Ureter (tissue), 1 donor: ENCODE measurements at places on chromosomes 4 and X. TPM values are rescaled to one million over a fixed set of nuclear protein-coding genes. Genes with fewer than 3 reads are reported as not detected.

Gene TMSB15C
- total RNA-seq: 1.4 TPM

Gene SLC9B1
- 1.8 TPM for total RNA-seq

Gene RXFP1
- 0.10 TPM for total RNA-seq

Gene PDLIM3
- total RNA-seq: 127 TPM

DNA sequence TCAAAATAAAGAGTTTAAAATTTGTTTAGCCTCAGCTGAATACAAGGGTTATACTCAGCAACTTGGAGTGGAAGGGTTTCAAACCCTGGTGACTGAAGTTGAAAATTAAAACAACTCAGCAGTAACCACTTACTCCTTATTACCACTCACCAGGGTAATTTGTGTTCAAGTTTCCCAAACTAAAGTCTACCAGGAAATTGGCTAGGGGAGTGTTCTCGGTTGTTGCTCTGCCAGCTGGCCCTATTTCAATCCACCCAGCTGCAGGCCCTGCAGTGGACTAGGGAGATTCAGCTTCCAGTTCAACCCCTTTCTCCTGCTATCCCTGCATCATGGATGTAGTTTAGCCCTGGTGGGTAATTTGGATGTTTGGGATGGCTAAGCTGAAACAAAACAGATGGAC lies 37.8 kb upstream of the EXOC1L start:
- no peak for DNase-seq

- DNase-seq: no peak
Observed at GRCh38 chr4:41865306-41865980, 69.8 kb upstream of the TMEM33 start.

DNA sequence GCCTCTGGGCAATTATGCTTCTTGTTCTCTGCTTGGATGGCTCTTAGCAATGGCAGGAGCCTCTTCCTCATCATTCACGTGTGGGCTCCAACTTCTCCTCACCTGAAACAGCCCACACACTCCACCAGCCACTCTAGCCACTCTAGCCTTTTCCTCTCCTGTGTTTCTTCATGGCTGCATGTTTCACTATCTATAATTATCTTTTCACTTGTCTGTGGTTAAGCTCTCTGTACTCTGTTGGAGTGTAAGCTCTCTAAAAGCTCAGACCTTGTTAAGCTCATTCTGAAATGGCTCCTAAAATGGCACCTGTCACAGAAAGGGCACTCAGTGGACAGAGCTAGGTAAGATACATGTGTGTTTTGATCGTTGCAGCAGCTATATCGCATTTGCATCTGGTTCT lies 80.0 kb downstream of the SH3KBP1 start:
- DNase-seq: no peak

- DNase-seq: no peak
Observed at GRCh38 chrX:71301195-71301924, at the start of gene ITGB1BP2. Gene ITGB1BP2, plus strand, starts transcription at chrX:71301750. Its CDS starts 57 bp downstream, at chrX:71301807.

GRCh38 chr4:159018062-159018629 lies 84.7 kb upstream of the RAPGEF2 start:
- no peak for DNase-seq
